Globus pallidus (tissue), 1 donor: ENCODE measurements at places on chromosomes 12 and 14.

GRCh38 chr12:52404951-52405350, 1.2 kb downstream of the KRT82 start:
- no peak for DNase-seq

- no peak for DNase-seq
These were observed 202.0 kb downstream of the PPM1H start for GRCh38 chr12:62732861-62733427.

DNA sequence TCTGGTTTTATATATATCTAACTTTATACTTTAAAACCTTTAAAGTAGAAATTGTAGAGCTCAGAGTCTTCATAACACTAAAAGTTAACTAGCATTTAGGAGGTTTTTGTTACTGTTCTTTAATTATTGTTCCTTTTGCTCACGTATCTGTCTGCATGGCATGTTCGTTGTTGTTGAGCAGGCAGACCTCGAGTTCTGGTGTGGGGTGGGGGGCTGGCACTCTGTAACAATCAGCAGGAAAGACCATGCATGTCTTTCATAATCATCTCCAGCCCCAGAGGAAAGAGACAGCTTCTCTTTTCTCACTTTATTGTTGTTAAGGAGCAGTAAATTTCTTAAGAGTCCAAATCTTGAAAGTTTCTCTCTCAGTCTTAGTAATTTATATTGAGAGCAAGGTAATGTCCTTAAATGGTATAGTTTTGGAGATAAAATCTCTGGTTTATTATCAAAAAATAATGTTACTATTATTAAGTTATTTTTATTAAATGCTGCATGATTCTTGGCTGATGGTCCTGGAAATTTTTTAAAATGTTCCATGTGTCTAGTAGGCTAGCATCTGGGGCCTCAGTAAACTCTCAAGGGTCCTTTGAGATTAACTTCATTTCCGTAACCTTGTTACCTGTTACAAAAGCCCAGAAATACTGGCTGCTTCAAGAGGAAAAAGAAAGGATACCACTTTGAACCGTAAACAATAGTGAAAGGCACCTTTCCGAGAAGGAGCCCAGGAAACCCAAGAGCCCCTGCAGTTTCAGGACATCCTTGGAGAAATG, 30.3 kb downstream of the CKB start:
- no peak for DNase-seq

DNA sequence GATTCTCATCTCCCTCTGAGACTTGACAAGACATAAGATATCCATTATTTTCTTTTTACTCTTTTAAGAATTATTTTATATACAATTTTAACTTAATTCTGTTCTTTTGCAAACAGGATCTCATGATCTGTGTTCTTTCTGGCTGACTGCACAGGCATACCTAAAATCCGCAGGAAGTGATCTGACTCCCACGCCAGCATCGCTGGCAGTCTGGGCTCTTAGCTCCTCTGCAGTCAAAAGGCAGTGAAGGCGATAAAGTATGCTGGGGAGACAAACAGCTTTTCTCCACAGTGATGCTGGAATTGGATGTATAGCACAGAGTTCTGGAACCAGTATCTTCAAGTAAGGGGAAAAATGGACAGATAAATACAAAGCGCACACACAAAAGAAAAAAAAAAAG, 52.4 kb downstream of the DICER1 start:
- DNase-seq = no peak

DNA sequence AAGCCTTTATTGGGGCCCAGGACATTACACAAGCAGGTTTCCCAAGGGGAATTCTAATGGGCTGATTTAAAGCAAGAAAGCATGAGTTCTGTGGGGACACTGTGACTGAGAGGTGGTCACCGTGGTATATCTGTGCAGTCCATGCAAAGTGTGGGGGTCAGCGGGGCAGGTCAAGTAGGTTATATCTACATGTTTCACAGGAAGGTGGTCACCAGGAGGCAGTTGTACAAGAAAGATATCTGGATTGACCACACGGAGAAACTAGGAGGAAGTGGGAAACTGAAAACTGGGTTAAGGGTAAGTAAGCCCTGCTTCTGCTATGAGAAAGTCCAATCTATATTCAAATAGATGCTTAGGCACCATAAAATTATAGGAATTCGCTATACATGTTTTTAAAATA, 77.8 kb upstream of the CNOT2 start:
- DNase-seq = no peak

- DNase-seq = no peak
These were observed 1.7 kb downstream of the VSIG10 start for GRCh38 chr12:118102070-118102469.

DNA sequence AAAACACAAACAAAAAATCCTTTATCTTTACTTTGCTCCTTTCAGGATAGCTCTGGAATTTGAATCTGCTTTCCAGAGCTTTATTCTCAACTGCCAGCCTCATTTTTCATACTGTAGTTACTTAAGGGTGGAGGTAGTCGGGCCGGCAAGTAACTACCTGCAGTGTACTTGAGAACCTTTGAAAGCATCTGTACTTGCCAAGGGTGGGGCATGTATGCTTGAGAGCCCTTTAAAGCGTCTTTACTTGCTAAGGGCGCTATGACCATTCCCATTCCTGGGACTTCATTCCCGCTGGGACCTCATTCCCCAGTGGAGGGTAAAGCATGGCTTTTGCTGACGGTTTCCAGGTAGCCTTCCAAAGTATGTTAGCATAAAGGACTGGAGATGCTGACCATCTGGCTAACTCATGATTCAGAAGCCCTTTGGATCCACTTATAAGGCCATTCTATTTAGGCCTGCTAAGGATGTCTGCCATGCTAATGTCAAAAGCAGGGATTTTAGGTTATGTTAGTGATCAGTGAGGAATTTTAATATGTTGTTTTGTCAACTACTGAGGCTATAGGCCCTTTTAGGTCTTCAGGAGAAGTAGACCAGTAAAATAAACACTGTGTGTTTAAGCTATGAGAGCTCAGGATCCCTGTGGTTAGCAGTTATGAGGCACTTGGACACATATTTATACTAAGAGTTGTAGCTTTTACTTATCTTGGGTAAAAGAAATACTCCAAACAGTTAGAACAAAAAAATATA, 74.9 kb downstream of the CRADD start:
- DNase-seq = no peak

DNA sequence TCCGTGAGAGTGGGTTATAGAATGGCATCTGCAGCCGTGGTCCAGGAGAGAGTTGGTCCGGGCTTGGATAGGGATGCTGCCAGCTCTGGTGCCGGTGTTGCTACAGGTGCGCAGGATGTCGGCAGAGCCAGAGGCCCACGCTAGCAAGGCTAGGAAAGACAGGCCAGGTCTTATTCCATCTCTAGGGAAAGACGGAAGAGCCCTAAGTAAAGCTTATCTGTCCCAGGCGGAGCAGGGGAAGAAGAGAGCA, 485 bp upstream of the PSME1 start:
- no peak for DNase-seq

- no peak for DNase-seq
These were observed 19.9 kb downstream of the LRTM2 start for GRCh38 chr12:1839956-1840951.

GRCh38 chr14:103330536-103330935, 3.5 kb upstream of the EIF5 start:
- no peak for DNase-seq

GRCh38 chr12:122722387-122722786, 5.8 kb upstream of the HCAR3 start:
- DNase-seq = no peak

GRCh38 chr14:56112781-56113180, 5.4 kb upstream of the PELI2 start:
- DNase-seq = no peak

- DNase-seq = no peak
These were observed 214.8 kb downstream of the TTC6 start for GRCh38 chr14:37810094-37810801.

DNA sequence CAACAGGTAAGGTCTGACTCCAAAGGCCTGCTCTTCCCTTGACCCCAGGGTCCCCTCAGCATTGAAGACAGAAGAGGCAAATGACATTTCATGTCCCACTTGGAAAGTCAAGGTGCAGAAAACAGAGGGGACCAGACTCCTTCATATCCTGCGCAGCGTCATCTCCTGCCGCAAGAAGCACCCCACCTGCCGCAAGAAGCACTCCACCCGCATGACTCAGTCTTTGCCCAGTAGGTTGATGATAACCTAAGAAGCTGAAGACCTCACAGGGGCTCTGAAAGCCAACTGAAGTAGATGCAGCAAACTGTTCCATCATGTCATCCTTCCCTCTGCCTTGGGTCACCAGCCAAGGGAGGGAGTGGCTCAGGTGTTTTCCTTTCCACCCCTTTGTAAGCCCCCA, 11.6 kb upstream of the SMUG1 start:
- no peak for DNase-seq

- peak; percentile 85 for DNase-seq
These were observed 53.8 kb downstream of the SSH1 start for GRCh38 chr12:108803428-108804105.

DNA sequence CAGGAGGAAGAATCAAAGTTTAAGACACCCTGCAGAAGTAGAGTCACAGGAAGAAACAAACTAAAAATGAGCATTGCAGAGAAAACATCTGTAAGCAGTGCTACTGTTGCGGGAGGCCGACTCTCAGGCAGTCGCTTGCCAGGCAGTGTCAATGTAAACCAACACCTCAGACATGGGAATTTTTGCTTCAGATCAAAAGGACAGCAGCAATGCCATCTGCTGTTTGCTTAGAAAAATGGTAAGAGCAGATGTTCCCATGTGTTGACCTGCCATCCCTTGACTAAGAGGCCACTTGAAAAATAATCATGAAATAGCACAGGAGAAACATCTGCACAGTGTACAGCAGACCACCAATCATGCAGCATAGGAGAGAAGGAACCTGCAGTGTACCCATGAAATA, 196.6 kb downstream of the SLC25A21 start:
- no peak for DNase-seq

- no peak for DNase-seq
These were observed 317.6 kb downstream of the SOX5 start for GRCh38 chr12:23631786-23632377.

- no peak for DNase-seq
These were observed 111.3 kb downstream of the RMST start for GRCh38 chr12:97573901-97574300.

- DNase-seq = no peak
These were observed at the start of gene DDN for GRCh38 chr12:48999371-49000131. DDN (minus strand) TSS chr12:48999375; CDS start chr12:48999287, 88 bp downstream.

DNA sequence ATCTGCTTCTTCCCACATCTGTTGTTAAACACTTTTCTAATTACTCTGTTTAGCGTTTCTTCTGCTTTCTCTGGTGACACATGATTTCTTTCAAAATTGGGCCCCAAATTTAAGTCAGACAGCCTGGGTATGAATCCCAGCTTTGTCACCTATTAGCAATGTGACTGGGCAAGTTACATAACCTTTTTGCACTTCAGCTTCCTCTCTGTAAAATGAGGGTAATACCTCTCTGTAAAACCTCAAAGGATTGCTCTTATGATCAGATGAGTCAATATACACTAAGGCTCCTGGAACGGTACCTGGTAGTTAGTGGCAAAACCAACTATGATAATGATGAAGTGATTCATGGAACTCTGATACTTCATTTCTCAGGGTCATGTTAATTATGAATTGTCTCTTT, 33.0 kb downstream of the E2F7 start:
- DNase-seq = no peak

- no peak for DNase-seq
These were observed 11.2 kb downstream of the TTC7B start for GRCh38 chr14:90805084-90805391.

DNA sequence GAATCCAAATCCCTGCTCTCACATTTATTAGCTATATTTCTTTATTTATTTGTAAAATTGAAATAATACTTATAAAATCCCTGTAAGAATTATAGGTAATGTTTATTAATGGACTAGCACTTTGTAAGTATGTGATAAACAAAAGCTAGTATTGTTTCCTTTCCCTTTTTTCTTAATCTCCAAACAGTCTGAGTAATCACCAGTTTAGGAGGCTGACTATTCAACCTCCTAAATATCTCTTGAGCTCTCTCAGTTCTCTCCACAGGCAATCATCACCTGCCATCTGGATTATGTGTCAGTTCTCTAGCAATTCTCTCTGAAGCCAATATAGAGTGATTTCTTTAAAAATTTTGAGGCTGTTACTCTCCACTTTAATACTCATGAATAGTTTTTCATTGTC, 9.2 kb upstream of the LYZ start:
- DNase-seq = no peak

GRCh38 chr12:42575717-42576116, 13.8 kb downstream of the PRICKLE1 start:
- no peak for DNase-seq

DNA sequence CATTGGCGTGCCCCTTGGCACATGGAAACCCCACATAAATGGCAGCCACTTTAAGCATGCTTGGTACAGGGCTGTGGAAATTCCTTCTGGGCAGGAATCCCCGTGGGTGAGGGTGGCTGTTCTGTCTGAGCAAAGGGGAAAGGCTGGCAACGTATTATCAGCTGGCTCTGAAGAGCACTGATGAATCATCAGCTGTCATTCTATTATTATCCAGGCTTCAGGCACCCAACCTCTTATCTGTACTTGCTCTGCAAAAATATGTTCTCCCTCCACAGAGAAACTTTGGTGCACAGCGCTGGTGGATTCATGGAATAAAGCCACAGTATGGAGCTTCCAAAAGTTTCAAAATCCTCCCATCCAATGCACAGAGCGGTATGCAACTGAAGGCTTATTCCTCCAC, 167.1 kb downstream of the TBX5 start:
- no peak for DNase-seq

- DNase-seq = no peak
These were observed 20.8 kb downstream of the STX2 start for GRCh38 chr12:130818272-130818634.

- no peak for DNase-seq
These were observed 11.4 kb upstream of the FOS start for GRCh38 chr14:75267141-75267721.

GRCh38 chr12:34294137-34294536, 271.8 kb downstream of the ALG10 start:
- no peak for DNase-seq

DNA sequence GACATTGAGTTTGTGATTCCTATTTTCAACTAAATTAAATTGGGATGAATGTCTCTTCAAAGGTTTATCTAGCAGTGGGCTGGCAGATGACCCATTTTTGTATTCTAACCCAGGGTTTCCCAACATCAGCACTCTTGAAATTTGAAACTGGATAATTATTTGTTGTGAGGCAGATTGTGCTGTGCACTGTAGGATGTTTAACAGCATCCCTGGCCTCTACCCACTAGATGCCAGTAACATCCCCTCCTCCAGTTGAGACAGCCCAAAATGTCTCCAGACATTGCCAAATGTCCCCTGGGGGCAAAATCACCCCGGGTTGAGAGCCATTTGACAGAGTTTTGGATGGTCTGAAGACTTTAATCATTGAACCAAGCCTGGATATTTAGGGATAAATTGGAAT, 11.1 kb downstream of the DAAM1 start:
- no peak for DNase-seq

GRCh38 chr14:71621276-71621675, 311.0 kb upstream of the RGS6 start:
- DNase-seq = no peak
